ENCODE measurements at places on chromosomes 2 and 18. TPM values are rescaled to one million over a fixed set of nuclear protein-coding genes. Genes with fewer than 3 reads are reported as not detected.

- no peaks in the 10 kb centered on the region for H3K36me3 ChIP-seq
- no peaks in the 10 kb centered on the region for H3K27me3 ChIP-seq
- H3K27ac ChIP-seq: no peak overlapping the region
- no peak overlapping the region for H3K4me3 ChIP-seq
Observed at GRCh38 chr2:171943869-171944268, 21.6 kb downstream of the HAT1 start.

DNA sequence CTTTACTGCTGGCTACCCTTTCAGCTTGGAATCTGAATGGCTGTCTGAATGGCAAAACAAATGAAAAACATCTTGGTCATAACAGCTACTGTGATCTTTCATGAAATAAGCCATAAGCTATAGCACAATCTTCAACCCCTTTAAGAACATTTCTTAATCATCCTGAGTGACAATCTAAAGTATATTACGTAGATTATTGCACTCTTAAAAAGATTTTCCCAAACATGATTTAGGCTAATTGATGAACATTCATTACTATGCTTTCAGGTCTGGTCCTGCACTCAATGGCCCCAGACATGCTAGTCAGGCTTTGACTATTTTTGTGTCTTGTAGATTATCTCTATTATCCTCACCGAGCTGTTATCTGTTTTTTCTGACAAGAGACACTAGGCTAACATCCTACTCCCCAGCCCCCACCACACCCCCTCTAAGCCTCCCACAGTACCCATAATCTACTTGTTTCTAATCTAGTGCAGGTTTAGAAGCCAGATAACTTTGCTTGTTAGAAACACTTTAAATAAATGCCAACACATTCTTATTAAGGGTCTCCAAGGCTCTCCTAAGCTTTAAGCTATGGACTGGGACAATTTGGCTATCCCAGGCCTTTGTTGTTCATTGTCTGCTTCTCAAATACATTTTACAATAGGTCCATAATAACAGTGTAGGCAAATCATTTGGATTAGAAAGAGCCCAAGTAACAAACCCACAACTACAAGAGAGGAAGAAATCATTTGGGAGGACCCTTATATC, 4.2 kb downstream of the SMAD2 start:
- DNase-seq: no peak
- no peak overlapping the region for H3K4me3 ChIP-seq
- no peak overlapping the region for H3K27ac ChIP-seq
- H3K36me3 ChIP-seq: no peaks in the 10 kb centered on the region
- no peaks in the 10 kb centered on the region for H3K27me3 ChIP-seq

DNA sequence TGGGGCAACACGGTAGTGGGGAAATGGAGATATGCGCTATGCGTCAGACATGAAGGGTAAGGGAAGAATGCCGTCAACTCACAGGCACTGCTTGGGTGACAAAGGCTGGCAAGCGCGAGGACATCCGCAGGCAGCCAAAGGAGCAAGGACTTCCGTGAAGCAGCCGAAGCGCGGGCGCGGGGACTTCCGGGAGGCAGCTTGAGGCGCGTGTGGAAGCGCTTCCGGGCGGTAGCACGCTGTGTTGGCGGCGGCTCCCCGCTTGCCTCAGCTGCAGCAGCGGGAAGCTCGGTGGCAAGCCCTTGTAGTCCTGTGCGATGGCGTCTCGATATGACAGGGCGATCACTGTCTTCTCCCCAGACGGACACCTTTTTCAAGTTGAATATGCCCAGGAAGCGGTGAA, at the start of gene PSMA8:
PSMA8 (plus strand) TSS at position 218 of the 400 bp plus-strand sequence; CDS start at position 315, 97 bp downstream.
- no peaks in the 10 kb centered on the region for H3K27me3 ChIP-seq
- no peaks in the 10 kb centered on the region for H3K36me3 ChIP-seq
- no peaks in the 10 kb centered on the region for H3K4me1 ChIP-seq
- no peak for DNase-seq

- H3K4me3 ChIP-seq: no peak overlapping the region
- no peaks in the 10 kb centered on the region for H3K36me3 ChIP-seq
- H3K27me3 ChIP-seq: no peaks in the 10 kb centered on the region
- no peak for DNase-seq
- H3K27ac ChIP-seq: no peak overlapping the region
- no peaks in the 10 kb centered on the region for H3K4me1 ChIP-seq
Observed at GRCh38 chr18:43161528-43161927, 46.0 kb upstream of the RIT2 start.

- H3K36me3 ChIP-seq: no peaks in the 10 kb centered on the region
- no peak for DNase-seq
- no peak overlapping the region for H3K4me3 ChIP-seq
- H3K4me1 ChIP-seq: peaks cover 59% of the 10 kb centered on the region
- no peaks in the 10 kb centered on the region for H3K27me3 ChIP-seq
Observed at GRCh38 chr18:3648200-3648599, 198.2 kb downstream of the TGIF1 start.

DNA sequence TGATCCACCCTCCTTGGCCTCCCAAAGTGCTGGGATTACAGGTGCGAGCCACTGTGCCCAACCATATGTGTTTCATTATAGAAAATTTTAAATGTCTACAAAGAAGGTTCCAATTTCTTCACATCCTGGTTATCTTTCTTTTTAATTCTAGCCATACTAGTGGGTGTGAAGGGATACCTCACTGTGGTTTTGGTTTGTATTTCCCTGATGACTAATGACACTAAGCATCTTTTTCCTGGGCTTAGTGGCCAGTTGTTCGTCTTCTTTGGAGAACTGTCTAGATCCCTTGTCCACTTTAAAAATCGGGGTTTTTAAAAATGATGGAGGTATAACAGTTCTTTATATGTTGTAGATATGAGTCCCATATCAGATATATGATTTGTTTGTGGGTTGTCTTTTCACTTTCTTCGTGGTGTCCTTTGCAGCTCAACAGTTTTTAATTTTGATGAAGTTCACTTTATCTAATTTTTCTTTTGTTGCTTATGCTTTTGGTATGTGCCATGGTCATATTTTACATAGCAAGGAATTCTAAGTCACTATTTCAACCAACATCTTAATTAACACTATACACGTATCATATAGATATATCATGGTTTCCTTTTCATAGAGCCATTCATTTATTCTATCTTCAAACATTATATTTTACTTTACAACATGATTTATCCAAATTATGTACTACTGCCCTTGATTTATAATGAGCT, 135.0 kb upstream of the RIOK3 start:
- H3K4me1 ChIP-seq: no peaks in the 10 kb centered on the region
- no peak for DNase-seq
- H3K27ac ChIP-seq: no peak overlapping the region
- H3K36me3 ChIP-seq: no peaks in the 10 kb centered on the region
- no peak overlapping the region for H3K4me3 ChIP-seq

Gene TCF23
- total RNA-seq: not detected

Gene ASTL
- not detected for total RNA-seq

GRCh38 chr2:65686928-65687521, 254.6 kb upstream of the SPRED2 start:
- no peaks in the 10 kb centered on the region for H3K27me3 ChIP-seq
- H3K4me3 ChIP-seq: no peak overlapping the region
- H3K4me1 ChIP-seq: no peaks in the 10 kb centered on the region
- no peaks in the 10 kb centered on the region for H3K36me3 ChIP-seq
- no peak overlapping the region for H3K27ac ChIP-seq

Data from Caco-2 (cell line).